ENCODE measurements at places on chromosomes 7 and 10. TPM values are rescaled to one million over a fixed set of nuclear protein-coding genes. Genes with fewer than 3 reads are reported as not detected.

GRCh38 chr7:88042157-88042556 lies 108.1 kb downstream of the ADAM22 start:
- no peak overlapping the region for H3K4me3 ChIP-seq
- H3K36me3 ChIP-seq: no peaks in the 10 kb centered on the region
- H3K27ac ChIP-seq: no peak overlapping the region
- H3K27me3 ChIP-seq: no peaks in the 10 kb centered on the region
- no peak for DNase-seq
- no peaks in the 10 kb centered on the region for H3K4me1 ChIP-seq

DNA sequence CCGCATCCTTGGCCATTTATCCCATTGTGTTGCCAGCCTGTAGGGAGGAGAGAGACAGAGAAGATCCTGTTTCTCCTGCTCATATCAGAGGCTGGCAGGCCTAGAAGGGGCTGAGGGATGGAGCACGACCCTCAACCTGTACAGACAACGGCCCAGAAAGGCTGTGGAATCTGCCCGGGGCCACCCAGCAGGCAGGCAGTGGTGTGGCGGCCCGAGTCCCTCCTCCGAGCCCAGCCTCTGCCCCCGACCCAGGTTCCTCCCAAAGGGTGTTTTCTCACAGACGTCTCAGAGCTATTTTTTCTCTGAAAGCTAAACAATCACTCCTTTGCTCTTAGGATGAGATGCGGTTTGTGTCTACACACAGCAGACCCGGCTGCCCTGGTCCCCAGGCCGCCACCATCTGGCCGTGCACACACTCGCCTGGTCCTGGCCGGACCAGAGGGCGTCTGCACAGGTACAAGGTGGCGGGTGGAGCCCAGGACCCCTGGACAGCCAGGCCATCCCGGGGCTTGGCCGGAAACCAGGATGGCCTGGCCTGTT lies 69.3 kb downstream of the FOXL3 start:
- no peak overlapping the region for H3K27ac ChIP-seq
- H3K4me3 ChIP-seq: no peak overlapping the region
- no peak for DNase-seq
- no peaks in the 10 kb centered on the region for H3K36me3 ChIP-seq
- no peaks in the 10 kb centered on the region for H3K27me3 ChIP-seq

GRCh38 chr10:124238367-124238766 lies 145.0 kb upstream of the CHST15 start:
- no peak overlapping the region for H3K27ac ChIP-seq
- H3K4me1 ChIP-seq: no peaks in the 10 kb centered on the region
- no peaks in the 10 kb centered on the region for H3K36me3 ChIP-seq
- no peak overlapping the region for H3K4me3 ChIP-seq
- no peaks in the 10 kb centered on the region for H3K27me3 ChIP-seq

LIPM gene
- total RNA-seq: not detected

- no peak overlapping the region for H3K27ac ChIP-seq
- H3K27me3 ChIP-seq: no peaks in the 10 kb centered on the region
- no peak for DNase-seq
- no peak overlapping the region for H3K4me3 ChIP-seq
- no peaks in the 10 kb centered on the region for H3K4me1 ChIP-seq
Measured at GRCh38 chr7:46979439-46979838, 602.5 kb downstream of the TNS3 start.

Measured in thoracic aorta (tissue), 2 donors.